ENCODE measurements at places on chromosomes 12 and 14. TPM values are rescaled to one million over a fixed set of nuclear protein-coding genes. Genes with fewer than 3 reads are reported as not detected.

GRCh38 chr14:79514700-79515099 is 696.6 kb downstream of the DIO2 start:
- DNase-seq, result no peak

DNA sequence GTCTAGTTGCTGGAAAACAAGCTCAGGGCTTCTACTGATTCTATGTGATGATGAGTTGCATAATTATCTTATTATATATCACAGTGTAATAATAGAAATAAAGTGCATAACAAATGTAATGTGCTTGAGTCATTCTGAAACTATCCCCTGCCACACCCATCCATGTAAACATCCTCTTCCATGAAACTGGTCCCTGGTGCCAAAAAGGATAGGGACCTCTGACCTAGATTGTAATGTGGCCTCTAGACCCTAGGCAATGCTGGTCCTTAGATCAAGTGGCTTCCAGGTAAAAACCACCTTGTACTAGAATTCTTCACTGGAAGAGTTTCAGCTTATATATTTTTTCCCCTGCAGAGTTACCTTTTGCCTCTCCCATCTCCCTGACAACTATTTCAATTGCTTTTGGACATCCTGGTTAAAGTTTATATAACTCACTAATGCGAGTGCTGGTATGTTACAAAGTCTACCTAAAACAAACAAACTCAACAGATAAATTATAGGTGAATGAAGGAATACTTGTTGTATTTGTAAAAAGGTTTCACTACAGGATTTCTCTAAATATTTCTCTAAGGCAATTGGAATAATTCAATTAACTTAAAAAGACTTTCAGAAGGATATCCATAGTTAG is 462.5 kb downstream of the NAV3 start:
- peak; percentile 41 for DNase-seq

The TAS2R46 gene
- 0.84 TPM for total RNA-seq

DNA sequence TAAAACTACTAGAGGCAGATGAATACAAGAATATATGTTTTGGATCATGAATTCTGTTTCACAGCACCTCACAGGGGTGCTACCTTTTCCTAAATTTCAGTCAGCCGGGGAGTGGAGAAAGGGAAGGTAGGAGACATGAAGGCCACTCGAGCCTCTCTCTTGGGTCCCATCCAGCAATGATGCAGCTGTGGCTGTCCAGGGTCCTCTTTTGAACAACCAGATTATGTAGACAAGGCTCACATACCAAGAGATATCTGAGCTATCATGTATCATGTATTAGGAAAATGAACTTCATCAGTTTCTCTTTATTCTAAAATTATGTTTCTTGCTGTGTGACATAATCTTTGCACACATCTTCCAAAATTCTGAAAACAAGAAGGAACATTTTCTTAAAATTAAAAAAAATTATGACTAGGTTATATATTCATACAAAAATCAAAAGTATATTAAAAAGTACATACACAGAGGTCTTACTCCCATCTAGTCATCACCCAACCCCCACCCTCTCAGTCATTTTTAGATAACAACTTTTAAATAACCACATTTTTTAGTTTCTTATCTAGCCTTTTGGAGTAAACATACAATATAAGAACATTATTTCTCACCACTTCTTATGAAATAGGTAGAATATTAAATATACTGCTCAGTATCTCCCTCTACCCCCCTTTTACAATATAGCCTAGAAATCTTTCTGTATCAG is 88.7 kb downstream of the ACADS start:
- DNase-seq, result no peak

The TMTC2 gene
- total RNA-seq, result 12.2 TPM

All from colonic mucosa (tissue), 4 donors.